ENCODE measurements at places on chromosomes 13 and 19.

- no peak for DNase-seq
These were observed 1.9 kb downstream of the PTPRS start for GRCh38 chr19:5338656-5339197.

DNA sequence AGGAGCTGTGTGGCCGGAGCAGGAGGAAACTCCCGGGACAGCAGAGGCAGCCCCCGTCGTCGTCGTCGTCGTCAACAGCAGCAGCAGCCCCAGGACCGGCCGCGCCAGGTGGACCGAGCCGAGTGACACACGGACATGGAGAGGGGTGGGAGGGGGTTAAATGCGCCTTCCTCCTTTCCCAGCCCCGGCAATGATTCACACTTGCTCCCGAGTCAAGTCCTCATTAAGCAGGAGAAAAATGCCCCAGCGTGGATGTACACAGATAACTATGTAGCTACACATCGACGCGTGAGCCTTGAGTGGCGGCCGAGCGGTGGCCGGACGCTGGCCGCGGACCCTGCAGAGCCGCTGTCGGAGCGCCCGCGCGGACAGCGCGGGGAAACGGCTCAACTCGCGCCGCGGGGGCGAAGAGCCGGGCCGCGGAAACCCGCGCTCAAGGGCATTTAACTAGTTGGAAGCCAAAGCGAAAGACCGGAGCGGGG, 645 bp downstream of the UBL3 start:
- no peak for DNase-seq

GRCh38 chr13:55347528-55347927, 1793.2 kb upstream of the PRR20A start:
- no peak for DNase-seq

DNA sequence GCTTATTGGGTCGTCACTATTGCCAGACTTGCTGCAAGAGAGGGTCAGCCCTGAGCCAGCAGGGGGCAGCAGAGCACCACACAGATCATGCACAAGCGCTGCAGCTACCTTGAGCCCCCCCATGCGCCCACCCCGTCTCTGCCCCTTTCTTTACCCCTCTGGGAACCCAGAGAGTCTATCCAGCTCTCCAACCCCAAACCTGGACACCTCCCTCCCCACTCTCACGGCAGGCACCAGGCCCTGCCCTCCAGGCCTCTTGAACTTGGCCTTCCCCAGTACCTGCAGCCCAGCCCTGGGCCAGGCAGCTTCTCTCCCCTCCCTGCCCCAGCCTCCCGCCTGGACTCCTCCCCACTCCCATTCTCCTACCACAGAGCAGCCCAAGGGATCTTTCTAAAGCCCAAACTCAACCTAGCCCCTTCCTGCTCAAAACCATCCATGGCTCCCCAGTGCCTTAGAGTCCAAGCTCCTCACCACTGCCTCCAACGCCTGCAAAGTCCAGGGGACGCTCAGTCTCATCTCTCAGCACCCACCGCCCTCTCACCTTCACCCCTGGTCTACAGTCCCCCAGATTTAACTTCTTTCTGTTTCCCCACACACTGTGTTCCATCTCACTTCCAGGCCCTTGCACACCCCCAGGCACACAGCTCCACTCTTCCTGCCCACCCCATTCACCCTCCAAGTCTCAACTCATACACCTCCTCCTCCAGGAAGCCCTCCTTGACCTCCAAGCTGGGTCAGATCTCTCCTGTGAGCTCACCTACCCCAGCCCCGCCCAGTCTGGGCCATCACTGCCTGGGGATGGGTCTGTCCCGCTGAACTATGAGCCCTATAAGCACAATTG, 9.4 kb upstream of the CEACAM16 start:
- DNase-seq = peak; percentile 28

GRCh38 chr13:99362362-99362761, 55.2 kb upstream of the GPR183 start:
- no peak for DNase-seq

GRCh38 chr13:19772306-19772705, 10.4 kb downstream of the PSPC1 start:
- no peak for DNase-seq

DNA sequence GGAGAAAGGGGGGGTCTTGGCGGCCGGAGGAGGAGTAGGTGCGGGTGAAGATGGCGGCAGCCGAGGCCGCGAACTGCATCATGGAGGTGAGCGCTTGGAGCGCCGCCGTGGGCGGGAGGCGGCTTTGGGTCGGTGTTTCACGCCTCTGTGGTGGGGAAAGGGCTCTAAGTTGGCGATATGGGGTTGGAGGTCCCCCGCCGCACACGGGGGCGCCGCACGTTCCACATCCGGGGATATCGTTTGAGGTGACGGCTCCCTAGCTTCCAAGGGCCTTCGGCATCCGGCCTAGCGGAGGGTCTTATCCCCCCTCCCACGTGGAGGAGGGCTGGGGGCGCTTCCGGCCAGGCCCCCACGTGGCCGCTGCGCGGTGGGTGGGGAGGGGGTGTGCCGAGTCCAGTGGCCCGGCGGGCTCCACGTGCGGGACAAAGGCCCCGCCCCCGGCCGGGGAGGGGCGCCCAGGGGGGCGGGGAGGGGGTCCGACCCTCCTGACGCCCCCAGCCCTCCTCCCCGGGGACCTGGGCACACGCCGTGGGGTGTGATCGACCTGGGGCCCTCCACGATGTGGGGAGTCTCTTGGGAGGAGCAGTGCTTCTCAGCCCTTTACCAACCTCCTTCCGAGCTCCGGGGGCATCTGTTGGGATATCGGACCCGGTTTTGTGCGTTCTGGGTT, at the start of gene PRMT1:
Gene PRMT1 (plus strand): TSS at position 41 of the 670 bp plus-strand sequence. CDS start 10 bp downstream, at position 51.
- DNase-seq = no peak

Data from GM18507 (cell line).